ENCODE measurements at places on chromosomes 1 and 21. TPM values are rescaled to one million over a fixed set of nuclear protein-coding genes. Genes with fewer than 3 reads are reported as not detected.

- H3K4me1 ChIP-seq, result no peaks in the 10 kb centered on the region
- DNase-seq, result no peak
- no peak overlapping the region for H3K27ac ChIP-seq
- no peaks in the 10 kb centered on the region for H3K27me3 ChIP-seq
These were observed 45.9 kb downstream of the FAAP20 start for GRCh38 chr1:2148691-2149090.

CFHR1 gene
- polyA plus RNA-seq, result not detected

GRCh38 chr1:3945222-3945621 is 45.1 kb upstream of the C1orf174 start:
- H3K4me1 ChIP-seq, result no peaks in the 10 kb centered on the region
- no peak overlapping the region for H3K27ac ChIP-seq
- H3K4me3 ChIP-seq, result no peak overlapping the region
- peaks cover 4% of the 10 kb centered on the region for H3K27me3 ChIP-seq
- no peaks in the 10 kb centered on the region for H3K36me3 ChIP-seq
- DNase-seq, result no peak

KCNQ4 gene
- polyA plus RNA-seq, result 0.03 TPM

HTR1D gene
- 0.30 TPM for polyA plus RNA-seq

GRCh38 chr1:111604931-111605330 is 14.7 kb upstream of the RAP1A start:
- no peaks in the 10 kb centered on the region for H3K27me3 ChIP-seq
- no peak overlapping the region for H3K4me3 ChIP-seq
- H3K4me1 ChIP-seq, result peaks cover 23% of the 10 kb centered on the region
- peak; percentile 23 for DNase-seq
- H3K27ac ChIP-seq, result peak overlapping the region; percentile 1
- no peaks in the 10 kb centered on the region for H3K36me3 ChIP-seq

ACOT7 gene
- polyA plus RNA-seq, result 226 TPM

GRCh38 chr1:218930472-218931241 is 243.0 kb upstream of the LYPLAL1 start:
- no peak for DNase-seq
- no peaks in the 10 kb centered on the region for H3K4me1 ChIP-seq
- H3K27ac ChIP-seq, result no peak overlapping the region
- no peak overlapping the region for H3K4me3 ChIP-seq

DNA sequence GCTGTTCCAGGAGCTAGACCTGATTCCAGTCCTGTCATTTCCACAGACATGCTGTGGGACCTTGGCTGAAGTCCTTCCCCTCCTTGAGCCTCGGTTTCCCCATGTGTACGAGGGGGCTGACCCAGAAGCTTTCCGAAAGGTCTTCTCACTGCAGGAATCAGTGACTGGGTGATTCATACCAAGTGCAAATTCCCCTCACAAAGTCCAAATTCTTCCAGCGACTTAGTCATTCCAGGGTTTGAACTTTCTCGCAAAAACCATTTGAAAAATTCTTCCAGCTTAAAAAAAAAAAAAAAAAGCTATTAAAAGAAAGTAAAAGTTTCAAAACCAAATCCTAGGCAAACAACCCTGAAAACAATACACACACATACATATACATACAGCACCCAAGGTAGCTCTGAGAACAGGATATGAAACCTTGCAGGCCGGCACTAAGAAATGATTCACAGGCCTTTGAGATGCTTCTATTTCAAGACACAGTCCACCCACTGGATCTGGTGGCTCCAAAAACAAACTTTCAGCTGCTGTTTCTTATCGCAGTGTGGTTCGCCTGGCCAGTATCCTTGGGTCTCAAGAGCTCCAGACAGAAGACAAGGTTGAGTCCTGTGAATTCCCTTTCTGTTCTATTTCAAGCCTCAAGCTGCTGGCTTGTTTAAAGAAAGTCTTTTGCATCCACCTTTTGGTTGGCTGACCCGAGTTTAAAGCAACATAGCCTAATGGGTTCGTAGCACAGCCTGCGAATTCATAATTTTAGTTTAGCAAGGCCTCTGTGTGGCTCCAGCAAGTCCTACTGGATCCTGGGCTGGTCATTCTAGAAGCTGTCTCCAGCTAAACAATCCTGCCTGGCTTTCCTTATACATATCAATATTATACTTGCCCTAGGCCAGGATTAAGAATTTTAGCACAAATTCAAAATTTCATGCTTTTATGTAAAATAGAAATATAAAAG is 18.0 kb upstream of the ID3 start:
- H3K4me3 ChIP-seq, result no peak overlapping the region
- H3K27me3 ChIP-seq, result no peaks in the 10 kb centered on the region
- H3K36me3 ChIP-seq, result no peaks in the 10 kb centered on the region
- no peak for DNase-seq
- peak overlapping the region; percentile 32 for H3K27ac ChIP-seq

UMODL1 gene
- not detected for polyA plus RNA-seq

- H3K4me1 ChIP-seq, result no peaks in the 10 kb centered on the region
- no peak overlapping the region for H3K27ac ChIP-seq
These were observed 30.3 kb downstream of the HOOK1 start for GRCh38 chr1:59845091-59845490.

- no peak overlapping the region for H3K4me3 ChIP-seq
- peaks cover 21% of the 10 kb centered on the region for H3K4me1 ChIP-seq
- no peak for DNase-seq
- H3K36me3 ChIP-seq, result no peaks in the 10 kb centered on the region
- H3K27me3 ChIP-seq, result no peaks in the 10 kb centered on the region
These were observed 14.2 kb upstream of the TENT5B start for GRCh38 chr1:27026621-27027574.

DNA sequence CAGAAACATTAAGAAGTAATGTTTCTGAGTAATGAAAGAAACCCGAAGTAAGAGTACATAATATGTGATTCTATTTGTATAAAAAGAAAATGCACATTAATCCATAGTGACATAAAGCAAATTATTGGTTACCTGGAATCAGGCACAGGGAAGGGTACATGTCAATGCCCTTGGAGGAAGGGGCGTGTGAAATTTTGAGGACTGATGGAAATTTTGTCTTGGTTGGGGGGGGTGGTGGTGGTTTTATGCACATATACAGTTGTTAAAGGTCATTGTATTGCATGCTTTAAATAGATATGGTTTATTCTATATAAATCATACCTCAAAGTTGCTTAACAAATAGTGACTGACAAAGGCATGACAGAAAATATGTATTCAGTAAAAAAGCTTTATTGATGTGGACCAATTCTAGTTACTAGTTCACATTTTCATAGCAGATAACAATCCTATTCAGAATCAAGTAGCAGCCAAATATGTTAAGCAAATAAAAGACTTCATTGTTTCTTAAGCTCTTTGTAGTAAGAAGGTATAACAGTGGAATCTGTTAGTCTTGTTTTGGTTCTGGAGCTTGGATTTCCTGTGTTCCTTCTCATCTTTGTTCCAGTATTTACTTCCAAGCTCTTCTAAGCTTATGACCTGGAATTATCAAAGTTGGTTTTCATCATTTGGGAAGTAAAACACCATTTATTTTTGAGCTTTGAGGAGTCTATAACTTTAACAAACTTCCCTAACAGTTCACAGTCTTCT is 15.1 kb downstream of the BACH1 start:
- no peak for DNase-seq
- H3K4me1 ChIP-seq, result peaks cover 13% of the 10 kb centered on the region
- no peak overlapping the region for H3K4me3 ChIP-seq
- peaks cover 3% of the 10 kb centered on the region for H3K36me3 ChIP-seq
- H3K27me3 ChIP-seq, result no peaks in the 10 kb centered on the region

DNA sequence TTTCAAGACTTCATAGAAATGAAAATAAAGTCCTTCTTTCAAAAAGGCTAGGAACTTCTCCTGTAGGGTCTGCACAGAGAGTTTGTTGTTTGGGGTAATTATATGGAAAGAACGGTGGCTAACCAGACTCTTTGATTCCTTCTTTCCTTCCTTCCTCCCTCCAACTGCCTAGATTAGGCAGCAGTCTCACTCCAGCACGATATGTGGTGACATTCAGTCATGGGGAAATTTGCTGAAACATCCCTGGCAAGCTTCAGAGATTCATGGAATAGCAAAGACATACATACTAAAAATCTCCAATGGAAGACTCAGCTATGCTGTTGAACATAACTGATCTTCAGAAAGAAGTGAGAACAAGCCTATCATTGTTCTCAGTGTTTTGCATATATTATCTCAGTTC is 4.3 kb downstream of the NTMT2 start:
- no peak overlapping the region for H3K27ac ChIP-seq
- H3K4me1 ChIP-seq, result no peaks in the 10 kb centered on the region

- no peak overlapping the region for H3K4me3 ChIP-seq
- DNase-seq, result peak; percentile 30
- H3K4me1 ChIP-seq, result peaks cover 5% of the 10 kb centered on the region
- H3K27me3 ChIP-seq, result no peaks in the 10 kb centered on the region
These were observed 148.4 kb downstream of the GPATCH2 start for GRCh38 chr1:217482356-217483102.

GRCh38 chr1:70483342-70483741 is 72.3 kb downstream of the CTH start:
- peaks cover 17% of the 10 kb centered on the region for H3K4me1 ChIP-seq
- H3K4me3 ChIP-seq, result no peak overlapping the region
- no peaks in the 10 kb centered on the region for H3K36me3 ChIP-seq
- no peaks in the 10 kb centered on the region for H3K27me3 ChIP-seq
- H3K27ac ChIP-seq, result no peak overlapping the region

GRCh38 chr21:32741336-32741735 is 13.5 kb upstream of the SYNJ1 start:
- DNase-seq, result no peak
- H3K4me3 ChIP-seq, result no peak overlapping the region
- no peak overlapping the region for H3K27ac ChIP-seq
- peaks cover 8% of the 10 kb centered on the region for H3K4me1 ChIP-seq
- H3K27me3 ChIP-seq, result no peaks in the 10 kb centered on the region
- H3K36me3 ChIP-seq, result peaks cover 5% of the 10 kb centered on the region

RNU1-1 gene
- polyA plus RNA-seq, result not detected

DNA sequence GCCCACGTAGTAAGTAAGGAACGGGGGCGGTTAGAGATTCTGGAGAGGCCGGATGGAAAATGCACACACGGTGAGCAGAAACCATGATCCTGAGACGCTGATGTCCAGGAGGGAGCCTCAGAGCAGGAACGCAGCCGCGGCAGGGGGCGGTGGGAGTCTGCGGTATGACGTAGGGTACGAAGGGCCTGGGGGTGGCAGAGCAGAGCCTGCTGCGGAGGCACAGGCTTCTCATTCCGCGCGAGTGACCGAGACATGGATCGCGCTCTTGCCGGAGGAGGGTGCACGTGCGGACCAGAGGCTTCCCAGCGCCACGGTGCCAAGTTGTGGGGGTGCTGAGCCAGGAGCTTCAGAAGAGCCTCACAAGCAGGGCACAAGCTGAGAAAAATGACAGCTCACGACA is 176.2 kb downstream of the KIF26B start:
- no peaks in the 10 kb centered on the region for H3K4me1 ChIP-seq
- no peak for DNase-seq
- H3K27ac ChIP-seq, result no peak overlapping the region
- no peak overlapping the region for H3K4me3 ChIP-seq
- no peaks in the 10 kb centered on the region for H3K27me3 ChIP-seq

APOBEC4 gene
- not detected for polyA plus RNA-seq

DNA sequence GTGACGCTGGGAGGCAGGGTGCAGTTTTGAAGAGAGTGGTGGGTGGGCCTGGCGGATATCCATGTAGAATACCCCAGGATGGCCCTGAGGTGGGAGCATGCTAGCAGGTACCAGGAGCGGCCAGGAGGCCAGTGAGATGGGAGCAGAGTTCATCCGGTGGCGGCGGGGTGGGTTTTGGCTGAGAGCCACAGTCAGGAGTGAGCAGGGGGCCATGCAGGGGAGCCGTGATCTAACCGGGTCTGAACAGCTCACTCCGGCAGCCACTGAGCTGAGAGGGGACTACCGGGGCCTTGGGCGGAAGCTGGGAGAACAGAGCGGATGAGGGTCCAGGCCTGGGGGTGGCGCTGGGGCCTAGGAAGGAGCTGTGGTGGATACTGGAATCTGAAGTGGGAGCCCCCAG is 47.6 kb upstream of the LRP8 start:
- H3K4me3 ChIP-seq, result no peak overlapping the region
- H3K27me3 ChIP-seq, result peaks cover 16% of the 10 kb centered on the region
- H3K27ac ChIP-seq, result no peak overlapping the region
- DNase-seq, result no peak

GRCh38 chr1:226349801-226350518 is 41.0 kb upstream of the LIN9 start:
- no peaks in the 10 kb centered on the region for H3K27me3 ChIP-seq
- H3K36me3 ChIP-seq, result no peaks in the 10 kb centered on the region
- H3K4me1 ChIP-seq, result no peaks in the 10 kb centered on the region
- no peak overlapping the region for H3K4me3 ChIP-seq
- H3K27ac ChIP-seq, result no peak overlapping the region

BTF3L4 gene
- polyA plus RNA-seq, result 35.8 TPM

GRCh38 chr1:37922767-37923550 is 23.9 kb downstream of the INPP5B start:
- H3K36me3 ChIP-seq, result no peaks in the 10 kb centered on the region
- H3K4me3 ChIP-seq, result no peak overlapping the region
- no peak for DNase-seq

- H3K4me3 ChIP-seq, result peak overlapping the region; percentile 86
- no peak for DNase-seq
- H3K27me3 ChIP-seq, result no peaks in the 10 kb centered on the region
- H3K36me3 ChIP-seq, result peaks cover 4% of the 10 kb centered on the region
- H3K4me1 ChIP-seq, result peaks cover 46% of the 10 kb centered on the region
These were observed 562 bp downstream of the MAP7D1 start for GRCh38 chr1:36156329-36157114.

DNA sequence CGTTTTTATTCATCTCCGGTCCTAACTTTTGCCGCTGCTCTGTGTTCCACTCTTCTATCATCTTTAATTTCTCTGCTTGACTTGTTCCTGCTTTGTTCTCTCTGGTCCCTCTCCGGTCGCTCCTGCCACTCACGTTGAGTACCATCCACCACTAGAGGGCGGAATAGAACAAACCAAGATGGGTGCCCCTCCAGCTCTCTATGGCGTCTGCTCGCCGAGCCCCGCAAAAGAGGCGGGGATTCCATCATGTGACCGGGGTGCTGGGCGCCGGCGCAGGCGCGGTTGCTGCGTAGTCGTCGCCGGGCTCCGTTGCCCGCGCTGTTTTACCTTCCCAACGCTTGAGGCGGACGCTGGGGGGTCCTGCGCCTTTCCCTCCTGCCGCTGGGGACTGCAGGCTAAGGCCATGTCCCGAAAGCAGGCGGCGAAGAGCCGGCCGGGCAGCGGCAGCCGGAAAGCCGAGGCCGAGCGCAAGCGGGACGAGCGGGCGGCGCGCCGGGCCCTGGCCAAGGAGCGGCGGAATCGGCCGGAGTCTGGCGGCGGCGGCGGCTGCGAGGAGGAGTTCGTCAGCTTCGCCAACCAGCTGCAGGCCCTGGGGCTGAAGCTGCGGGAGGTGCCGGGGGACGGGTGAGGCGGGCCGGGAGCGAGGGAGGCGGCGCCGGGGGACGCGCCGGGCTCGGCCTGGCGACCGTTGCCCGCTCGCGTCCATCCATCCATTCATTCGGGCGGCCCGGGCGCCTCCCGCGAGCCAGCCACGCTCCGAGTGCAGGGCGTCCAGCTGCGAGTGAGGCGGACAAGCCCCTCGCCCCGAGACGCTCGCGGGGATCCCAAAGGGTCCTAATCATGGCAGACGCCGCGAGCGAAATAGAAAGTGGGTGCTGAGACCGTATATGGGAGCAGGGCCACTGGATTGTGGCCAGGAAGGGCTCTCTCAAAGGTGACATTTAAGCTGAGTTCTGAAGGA is at the start of gene OTUD3:
TSS of gene OTUD3 (plus strand) at position 285 of the 961 bp plus-strand sequence. CDS start at position 404, 119 bp downstream.
- peaks cover 6% of the 10 kb centered on the region for H3K36me3 ChIP-seq
- H3K27ac ChIP-seq, result peak within 1 kb of the TSS; percentile 73
- H3K4me3 ChIP-seq, result peak within 1 kb of the TSS; percentile 64
- H3K4me1 ChIP-seq, result peaks cover 31% of the 10 kb centered on the region
- peak; percentile 88 for DNase-seq

ADAM30 gene
- not detected for polyA plus RNA-seq
